ENCODE measurements at places on chromosomes 2 and 18.

- no peak for DNase-seq
These were observed 53.6 kb downstream of the CDK15 start for GRCh38 chr2:201859949-201860348.

- no peak for DNase-seq
These were observed 79.9 kb upstream of the FAM237A start for GRCh38 chr2:206562375-206562774.

DNA sequence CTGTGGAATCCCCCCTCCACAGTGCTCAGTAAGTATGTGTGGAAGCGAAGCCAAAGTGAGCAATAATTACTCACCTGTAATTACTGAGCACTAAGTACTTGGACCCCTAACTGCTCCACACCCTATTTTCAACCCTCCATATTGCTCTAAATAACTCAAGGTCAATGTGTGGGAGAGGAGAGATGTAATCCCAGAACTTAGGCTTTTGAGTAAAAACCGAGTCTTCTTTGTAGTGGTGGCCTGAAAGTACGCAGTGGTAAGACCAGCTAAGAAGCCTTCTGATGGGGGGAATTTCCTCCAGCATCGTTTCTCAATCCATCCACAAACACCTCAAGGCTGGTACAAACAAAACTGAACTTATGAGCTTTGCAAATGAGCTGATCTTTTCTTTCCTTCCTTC is 551.6 kb downstream of the ZEB2 start:
- DNase-seq, result no peak

DNA sequence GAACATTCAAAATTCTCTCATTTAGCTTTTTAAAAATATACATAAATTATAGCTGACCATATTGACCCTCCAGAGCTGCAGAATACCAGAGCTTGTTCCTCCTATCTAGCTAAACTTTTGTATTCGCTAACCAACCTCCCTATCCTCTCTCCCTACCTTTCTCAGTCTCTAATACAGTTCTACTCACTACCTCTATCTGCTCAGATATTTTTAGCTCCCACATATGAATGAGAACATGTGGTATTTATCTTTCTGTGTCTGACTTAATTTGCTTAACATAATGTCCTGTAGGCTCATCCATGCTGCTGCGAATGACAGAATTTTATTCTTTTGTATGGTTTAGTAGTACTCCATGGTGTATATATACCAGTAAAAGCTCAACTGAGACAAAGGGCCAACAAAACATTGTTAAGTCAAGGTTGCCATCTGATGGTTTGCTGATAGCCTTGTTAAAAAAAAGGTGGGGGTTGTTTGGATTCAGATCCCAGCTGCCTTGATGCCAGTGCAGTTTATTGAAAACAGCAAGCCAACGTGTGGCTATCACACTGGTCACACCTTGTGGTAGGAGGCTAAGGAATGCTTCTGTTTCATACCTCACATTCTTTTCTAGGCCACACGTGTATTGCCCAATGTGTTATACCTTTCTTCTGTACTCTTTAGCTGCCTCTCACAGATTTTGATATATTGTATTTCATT is 101.5 kb downstream of the VWA3B start:
- no peak for DNase-seq

DNA sequence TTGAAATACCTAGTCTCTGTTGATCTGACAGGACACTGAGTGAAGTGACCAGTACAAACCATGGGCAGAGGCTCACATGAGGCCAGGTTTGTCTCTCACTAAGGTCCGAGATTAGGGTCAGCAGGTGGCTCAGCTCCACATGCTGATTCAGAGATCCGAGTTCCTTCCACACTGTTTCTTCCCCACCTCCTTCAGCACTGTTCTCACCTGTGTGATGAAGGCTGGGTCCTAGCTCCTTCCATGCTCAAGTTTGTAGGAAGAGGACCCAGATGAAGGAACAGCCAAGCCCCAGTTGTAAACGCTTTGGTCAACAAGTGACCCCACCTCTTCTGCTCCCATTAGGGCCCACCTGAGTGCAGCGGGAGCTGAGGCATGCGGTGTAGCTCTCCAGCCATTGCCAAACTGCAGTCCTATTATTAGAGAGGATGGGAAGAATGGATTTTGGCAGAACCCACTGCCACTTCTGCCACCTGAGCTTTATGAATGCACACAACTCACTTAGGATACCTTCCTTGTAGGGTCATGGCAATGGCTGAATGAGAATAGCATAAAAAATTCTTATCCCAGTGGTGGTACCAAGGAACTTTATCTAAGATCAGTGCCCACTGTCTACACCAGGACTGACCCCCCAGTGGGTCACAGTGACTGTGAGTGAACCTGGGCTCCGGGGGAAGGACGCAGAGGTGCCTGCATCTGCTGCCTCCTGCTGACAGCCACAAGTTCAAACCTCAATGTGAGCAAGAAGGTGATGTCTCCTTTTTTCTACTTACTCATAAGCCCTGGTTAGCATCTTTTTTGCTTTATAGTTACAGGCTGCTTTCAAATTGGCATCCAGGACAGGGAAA is 324.8 kb upstream of the HS6ST1 start:
- DNase-seq, result no peak

DNA sequence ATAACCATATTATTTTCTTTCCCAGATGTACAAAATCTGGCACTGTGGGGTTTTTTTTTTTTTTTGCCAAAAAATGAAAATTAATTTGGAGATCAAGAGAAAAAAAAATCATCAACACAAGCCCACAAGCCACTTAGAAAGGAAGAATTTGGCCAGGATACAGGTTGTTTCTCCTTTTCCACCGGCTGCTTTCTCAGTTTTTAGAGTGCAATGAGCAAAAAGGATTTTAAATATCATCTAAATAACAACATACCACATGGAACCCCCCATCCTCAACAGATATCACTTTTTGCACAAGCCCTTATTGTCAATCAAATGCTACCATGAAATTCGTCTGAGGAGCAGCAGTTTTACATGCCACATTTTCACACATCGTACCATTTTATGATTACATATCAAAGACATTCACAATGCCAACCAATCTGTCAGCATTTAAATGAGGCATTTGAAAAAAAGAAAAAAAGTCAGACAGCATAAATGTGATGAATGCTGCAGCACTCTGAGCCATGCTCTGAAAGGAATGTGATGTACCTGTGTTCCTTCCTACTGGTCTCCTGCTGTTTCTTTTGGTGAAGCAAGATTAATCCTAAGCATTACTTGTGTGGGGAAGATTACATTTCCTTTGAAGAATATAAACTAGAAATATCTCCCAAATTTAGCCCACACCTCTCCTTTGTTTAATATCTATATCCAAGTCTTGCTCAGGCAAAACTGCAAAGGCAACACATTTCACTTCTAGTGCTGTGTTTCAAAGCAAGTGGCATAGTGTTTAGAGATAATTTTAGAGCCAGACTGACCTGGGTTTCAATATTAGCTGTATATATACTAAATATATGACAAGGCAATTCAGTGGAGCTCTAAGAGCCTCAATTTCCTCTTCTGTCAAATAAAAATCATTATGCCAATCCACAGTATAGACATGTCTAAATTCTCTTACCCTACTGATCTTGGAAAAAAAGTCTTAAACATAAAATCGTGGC is 391.3 kb downstream of the CMPK2 start:
- no peak for DNase-seq

DNA sequence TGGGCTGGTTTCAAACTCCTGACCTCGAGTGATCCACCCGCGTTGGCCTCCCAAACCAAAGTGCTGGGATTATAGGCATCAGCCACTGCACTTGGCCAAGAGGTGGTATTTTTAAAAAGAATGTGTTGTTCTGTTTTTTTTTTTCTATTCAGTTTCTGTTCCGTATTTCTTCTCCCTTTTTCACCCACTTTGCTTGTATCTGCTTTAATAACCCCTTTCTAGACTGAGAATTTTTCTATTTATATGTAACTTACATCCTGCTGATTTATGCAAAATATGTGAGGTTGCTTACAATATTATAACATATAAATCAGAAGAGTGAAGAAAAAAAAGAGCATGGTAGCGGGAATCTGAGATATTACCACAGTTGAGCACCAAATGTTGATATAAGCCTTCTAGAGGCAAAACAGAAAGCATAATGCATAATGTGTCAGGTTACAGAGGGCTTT is 17.2 kb upstream of the LYPD6B start:
- DNase-seq, result no peak

- no peak for DNase-seq
These were observed 47.1 kb downstream of the SLC4A1AP start for GRCh38 chr2:27710640-27711430.

DNA sequence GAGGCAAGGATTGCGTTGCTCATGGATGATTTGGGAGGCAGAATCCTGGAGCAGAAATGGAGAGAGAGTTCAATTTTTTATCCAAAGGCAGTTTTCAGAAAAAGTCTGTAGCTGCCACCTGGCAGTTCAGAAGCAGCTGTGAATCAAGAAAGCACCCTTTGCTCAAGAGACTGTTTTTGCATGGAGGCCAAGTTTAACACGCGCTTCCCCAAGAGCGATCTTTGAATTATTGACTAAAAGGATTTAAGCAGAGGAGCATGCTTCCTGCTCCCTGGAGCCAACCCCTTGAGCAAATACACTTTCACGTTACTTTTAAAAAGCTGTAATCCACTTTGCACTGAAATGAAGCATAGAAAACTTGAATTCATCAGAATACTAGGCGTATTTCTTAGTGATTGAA is 252.4 kb downstream of the RNF144A start:
- DNase-seq, result no peak

DNA sequence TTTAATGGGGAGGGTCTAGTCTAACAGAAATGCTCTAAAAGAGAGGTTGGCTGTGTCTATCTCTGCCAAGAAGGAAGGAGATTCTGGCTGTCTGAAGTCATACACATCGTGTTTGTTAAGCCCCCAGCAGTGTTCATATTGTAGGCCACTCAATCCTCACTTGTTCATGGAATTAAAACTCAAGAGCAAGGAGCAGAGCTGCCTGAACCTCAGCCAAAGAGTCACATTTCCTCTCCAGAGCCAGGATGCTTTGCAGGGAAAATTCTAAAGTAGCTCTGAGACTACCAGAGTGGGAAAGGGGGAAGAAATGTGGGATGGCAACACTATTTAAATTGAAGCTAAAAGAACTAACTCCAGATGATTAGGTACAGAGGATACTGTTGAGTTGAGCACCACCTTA is 190.7 kb upstream of the CXCR4 start:
- no peak for DNase-seq

GRCh38 chr2:20576598-20577115 is 74.2 kb downstream of the HS1BP3 start:
- no peak for DNase-seq

DNA sequence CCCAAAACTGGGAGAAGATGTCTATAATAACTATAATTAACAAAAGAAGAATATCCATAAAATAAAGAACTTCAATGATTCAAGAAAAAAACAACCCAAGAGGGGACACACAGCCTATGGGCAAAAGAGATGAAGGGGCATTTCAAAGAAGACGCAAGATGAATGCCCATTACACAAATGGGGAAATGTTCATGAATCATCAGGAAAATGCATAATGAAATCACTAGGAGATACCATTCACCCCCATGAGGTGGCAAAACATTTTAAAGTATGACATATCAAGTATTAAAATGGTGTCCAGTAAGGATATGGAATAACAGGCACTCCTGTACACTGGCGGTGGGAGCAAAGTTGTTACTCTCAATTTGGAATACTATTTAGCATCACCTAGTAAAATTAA is 183.3 kb downstream of the TXNL1 start:
- no peak for DNase-seq

DNA sequence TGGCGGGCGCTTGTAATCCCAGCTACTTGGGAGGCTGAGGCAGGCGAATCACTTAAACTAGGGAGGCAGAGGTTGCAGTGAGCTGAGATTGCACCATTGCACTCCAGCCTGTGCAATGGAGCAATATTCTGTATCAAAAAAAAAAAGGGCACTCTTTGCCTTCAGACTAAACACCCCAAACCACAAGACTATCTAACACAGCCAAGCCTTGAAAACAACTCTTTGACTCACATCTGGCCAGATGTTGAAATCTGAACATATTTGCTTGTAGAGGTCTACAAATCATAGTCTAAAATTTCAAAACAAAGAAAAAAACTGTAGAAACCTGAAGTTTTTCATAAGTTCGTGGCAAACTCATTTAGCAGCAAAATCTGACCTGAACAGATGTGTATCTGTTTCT is 94.9 kb downstream of the FAM161A start:
- no peak for DNase-seq

DNA sequence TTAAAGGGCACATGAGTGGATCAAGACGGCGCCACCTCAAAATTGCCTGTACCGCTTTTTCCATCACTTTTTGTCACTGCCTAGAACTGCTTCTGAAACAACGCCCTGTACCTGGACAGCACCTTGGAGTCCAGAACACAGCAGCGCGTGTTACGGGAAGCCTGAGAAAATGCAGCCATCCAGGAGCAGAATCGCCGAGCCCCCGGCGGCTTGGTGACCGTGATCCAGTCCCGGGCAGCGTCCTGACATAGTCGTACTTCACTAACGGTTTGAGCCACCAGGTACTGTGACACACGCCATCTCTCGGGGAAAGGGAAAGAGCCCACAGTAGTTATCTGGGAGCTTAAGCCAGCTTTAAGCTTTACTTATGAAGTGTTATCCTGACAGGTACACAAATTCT is 168.9 kb upstream of the SALL3 start:
- no peak for DNase-seq

GRCh38 chr2:190908532-190908931 is 27.9 kb downstream of the GLS start:
- DNase-seq, result no peak

GRCh38 chr2:219644801-219645480 is 17.5 kb downstream of the SLC4A3 start:
- DNase-seq, result no peak

DNA sequence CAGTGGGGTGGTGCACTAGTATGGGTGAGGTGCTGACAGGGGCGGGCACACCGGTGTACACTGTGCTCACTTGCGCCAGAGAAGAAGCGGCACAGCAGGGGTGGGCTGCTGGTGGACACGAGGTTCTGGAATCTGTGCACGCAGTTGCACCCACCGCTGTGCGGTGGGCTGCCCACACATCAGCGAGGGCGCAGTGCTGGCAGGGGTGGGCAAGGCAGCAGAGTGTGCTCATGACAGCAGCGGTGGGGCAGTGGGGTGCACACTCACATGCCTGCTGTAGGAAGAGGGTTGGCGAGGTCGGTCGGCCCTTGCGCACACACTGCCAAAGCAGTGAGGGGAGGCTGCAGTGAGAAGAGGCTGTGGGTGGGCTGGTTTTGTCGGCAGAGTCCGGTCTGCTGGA is 141.8 kb downstream of the GALNT13 start:
- no peak for DNase-seq

- DNase-seq, result no peak
These were observed 298.8 kb upstream of the FANCL start for GRCh38 chr2:58539973-58540372.

DNA sequence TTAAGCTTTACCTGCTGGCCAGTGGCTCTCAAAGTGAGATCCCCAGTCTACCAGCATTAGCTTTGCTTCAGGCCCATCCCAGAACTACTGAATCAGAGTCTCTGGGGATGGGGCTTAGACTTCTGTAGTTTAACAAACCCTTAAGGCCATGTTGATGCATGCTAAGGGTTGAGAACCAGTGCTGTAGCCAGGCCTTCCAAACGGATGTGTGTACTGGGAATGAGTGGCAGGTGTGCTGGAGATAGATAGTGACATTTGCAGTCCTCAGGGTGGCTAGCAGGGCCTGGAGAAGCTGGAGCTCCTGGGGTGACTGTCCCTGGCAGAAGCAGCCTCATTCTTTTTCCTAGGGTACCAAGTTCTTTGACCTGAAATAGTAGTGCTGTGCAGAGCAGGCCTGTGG is 148.5 kb downstream of the PPP1R1C start:
- no peak for DNase-seq

GRCh38 chr2:218708086-218708485 is 2.5 kb upstream of the TTLL4 start:
- no peak for DNase-seq
